ENCODE measurements at places on chromosomes 4 and X.

DNA sequence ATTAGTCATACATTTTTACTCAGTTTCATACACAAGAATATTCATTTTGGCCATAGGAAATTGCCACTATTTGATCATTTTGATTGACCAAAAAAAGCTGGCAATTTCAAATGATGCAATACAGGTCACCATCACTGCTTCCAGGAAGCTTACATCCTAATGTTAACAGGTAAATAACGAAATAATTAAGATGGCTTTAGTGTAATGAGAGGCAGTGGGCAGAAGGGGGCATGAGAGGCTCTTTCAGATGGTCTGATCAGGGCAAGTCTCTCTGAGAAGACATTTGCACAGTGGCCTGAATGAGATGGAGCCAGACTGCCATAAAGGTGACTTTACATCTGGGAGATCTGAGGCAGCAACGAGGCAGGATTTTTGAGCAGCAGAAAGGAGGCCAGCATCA is 170.7 kb downstream of the SLIT2 start:
- no peak overlapping the region for H3K27ac ChIP-seq
- no peaks in the 10 kb centered on the region for H3K36me3 ChIP-seq
- DNase-seq: peak; percentile 42
- H3K4me1 ChIP-seq: no peaks in the 10 kb centered on the region
- no peaks in the 10 kb centered on the region for H3K27me3 ChIP-seq

DNA sequence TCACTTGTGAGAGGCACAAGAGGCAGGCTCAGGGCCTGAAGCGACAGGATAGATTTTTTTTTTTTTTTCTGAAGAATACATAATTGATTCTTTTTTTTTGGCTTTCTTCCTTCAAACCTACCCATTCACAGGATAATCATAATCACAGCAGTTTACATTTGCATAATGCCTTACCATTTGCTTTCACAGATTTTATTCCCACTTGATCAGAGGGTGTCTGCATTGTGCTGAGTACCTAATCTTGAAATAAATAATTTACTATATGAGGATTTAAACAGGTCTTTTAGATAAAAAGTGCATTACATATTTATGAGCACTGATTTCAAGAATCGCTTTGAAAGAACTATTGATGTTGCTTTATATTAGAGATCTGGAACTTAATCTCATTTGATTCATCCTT is 219.3 kb downstream of the SPRY1 start:
- H3K36me3 ChIP-seq: no peaks in the 10 kb centered on the region
- no peak for DNase-seq
- no peak overlapping the region for H3K27ac ChIP-seq
- peaks cover 11% of the 10 kb centered on the region for H3K27me3 ChIP-seq
- H3K4me1 ChIP-seq: no peaks in the 10 kb centered on the region
- H3K4me3 ChIP-seq: no peak overlapping the region

DNA sequence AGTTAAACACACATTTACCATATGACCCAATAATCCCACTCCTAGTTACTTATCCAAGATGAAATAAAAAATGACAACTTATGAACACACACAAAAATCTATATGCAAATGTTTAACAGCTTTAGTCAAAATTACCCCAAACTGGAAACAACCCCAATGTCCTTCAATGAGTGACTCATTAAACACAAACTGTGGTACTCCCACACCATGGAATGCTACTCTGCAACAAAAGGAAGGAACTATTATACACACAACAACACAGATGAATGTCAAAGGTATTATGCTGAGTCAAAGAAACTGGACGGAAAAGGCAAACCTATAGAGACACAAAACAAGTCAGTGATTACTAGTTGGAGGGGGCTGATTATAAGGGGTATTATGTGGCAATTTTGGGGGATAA is 40.5 kb downstream of the MED14 start:
- H3K4me1 ChIP-seq: no peaks in the 10 kb centered on the region
- peaks cover 45% of the 10 kb centered on the region for H3K36me3 ChIP-seq
- no peak overlapping the region for H3K27ac ChIP-seq
- no peaks in the 10 kb centered on the region for H3K27me3 ChIP-seq
- DNase-seq: no peak

DNA sequence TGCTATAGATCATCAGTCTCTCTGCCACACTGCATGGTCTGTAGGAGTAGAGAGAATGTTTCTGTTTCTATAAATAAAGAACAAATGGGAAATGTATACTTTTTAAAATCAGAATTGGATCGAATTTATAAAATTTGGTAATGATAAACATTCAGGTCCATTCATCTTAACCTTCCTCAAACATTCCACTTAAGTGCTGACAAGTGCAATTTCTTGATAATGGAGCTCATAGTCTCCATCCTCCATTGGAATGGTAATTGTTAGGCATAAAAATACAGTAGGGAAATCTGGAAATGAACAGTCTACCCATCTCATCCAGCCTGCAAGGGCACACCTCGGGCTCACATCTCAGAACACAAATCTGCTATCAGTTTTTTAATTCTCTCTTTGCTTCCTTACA is 122.6 kb upstream of the PACRGL start:
- H3K36me3 ChIP-seq: no peaks in the 10 kb centered on the region
- no peak overlapping the region for H3K4me3 ChIP-seq
- no peak overlapping the region for H3K27ac ChIP-seq
- H3K27me3 ChIP-seq: no peaks in the 10 kb centered on the region
- H3K4me1 ChIP-seq: no peaks in the 10 kb centered on the region
- no peak for DNase-seq

DNA sequence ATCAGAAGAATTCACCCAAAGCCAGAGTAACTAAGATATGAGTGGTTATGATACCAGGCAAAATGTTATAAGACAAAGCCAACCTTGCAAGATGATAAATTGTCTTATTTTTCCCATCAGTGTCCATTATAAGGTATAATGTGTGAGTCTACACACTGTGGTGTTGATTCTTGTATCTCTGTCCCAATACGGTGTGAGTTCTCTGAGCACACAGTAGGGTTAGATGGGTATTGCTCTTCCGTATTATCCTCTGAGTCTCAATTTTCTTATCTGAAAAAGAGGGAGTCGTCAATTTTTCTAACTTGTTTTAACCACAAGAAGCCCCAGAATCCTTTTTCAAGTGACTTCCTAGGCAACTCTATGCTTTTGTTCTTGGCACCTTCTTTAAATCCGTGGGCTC is 69.9 kb downstream of the HMGB2 start:
- peaks cover 20% of the 10 kb centered on the region for H3K4me1 ChIP-seq
- H3K27me3 ChIP-seq: no peaks in the 10 kb centered on the region
- H3K27ac ChIP-seq: peak overlapping the region; percentile 19
- no peak for DNase-seq

DNA sequence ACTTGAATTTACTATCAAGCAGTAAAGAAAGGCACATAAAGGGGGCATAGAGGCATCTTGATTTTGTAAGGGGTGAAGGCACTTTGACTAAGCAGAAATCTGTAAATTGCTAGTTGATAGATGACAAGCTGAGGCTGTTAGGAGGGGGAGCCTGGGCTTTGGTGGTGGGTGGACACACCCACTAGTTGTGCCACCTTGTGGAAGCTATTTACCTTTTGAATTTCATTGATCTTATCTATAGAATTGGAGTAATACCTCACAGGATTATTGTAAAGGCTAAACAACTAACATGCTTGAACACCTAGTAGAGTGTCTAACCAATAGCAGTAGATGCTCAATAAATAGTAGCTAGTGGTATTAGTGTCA is 142.8 kb upstream of the KCNIP4 start:
- H3K27me3 ChIP-seq: no peaks in the 10 kb centered on the region
- no peak for DNase-seq
- H3K4me1 ChIP-seq: no peaks in the 10 kb centered on the region
- no peak overlapping the region for H3K4me3 ChIP-seq
- H3K27ac ChIP-seq: no peak overlapping the region
- no peaks in the 10 kb centered on the region for H3K36me3 ChIP-seq

GRCh38 chr4:2944091-2944482 is 19.1 kb downstream of the NOP14 start:
- H3K4me1 ChIP-seq: peaks cover 12% of the 10 kb centered on the region
- no peaks in the 10 kb centered on the region for H3K27me3 ChIP-seq
- H3K27ac ChIP-seq: no peak overlapping the region
- no peak overlapping the region for H3K4me3 ChIP-seq
- H3K36me3 ChIP-seq: peaks cover 96% of the 10 kb centered on the region

DNA sequence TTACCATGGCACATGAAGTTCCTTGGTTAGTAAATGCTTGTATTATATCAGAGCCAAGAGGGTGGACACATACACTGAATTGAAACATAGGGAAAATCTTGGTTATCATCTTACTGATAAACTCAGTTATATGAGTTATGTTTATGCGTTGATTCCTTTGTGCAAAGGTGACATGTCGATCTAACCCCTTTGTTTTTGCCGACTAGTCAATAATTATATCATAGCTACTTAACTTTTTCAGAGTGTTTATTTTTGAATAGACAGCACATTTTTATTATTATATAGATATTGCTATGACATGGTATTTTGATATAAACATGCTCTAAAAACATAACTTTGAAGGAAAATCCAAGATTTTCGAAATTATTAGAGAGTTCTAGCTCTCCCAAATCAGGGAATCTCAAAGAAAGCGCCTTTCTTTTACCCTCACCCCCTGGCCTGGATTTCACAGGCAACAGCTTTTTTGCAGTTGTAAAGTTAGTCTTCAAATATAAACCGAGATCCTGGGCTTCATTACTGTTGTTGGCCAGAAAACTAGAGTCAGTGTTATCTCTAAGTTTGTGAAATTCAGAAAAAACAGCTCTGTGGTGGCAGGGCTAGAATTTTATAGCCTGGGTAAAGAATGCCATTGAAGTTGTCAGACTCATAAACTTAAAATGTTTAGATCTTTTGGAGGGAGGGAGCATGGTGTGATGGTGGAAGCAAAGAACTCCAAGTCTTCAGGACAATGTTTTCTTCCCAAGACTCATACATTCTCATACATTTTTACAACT is 45.8 kb upstream of the PITX2 start:
- H3K27ac ChIP-seq: no peak overlapping the region
- H3K27me3 ChIP-seq: no peaks in the 10 kb centered on the region

DNA sequence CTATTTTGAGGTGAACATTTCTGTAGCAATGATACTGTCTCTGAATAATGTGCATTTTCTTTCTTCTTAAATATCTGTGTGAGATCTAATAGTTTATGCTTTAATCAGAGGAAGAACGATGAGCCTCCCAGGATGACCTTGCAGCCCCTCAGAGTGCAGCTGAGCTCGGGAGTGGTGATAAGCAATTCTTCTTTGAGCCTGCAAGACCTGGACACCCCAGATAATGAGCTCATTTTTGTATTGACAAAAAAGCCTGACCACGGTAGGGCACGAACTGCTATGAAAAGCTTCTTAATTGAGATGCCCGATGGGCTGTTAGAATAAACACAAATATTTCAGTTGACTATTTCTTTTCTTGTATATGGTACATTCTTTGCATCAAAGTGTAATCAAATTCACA is 105.0 kb upstream of the ANXA3 start:
- peak; percentile 36 for DNase-seq
- H3K4me1 ChIP-seq: no peaks in the 10 kb centered on the region
- H3K27me3 ChIP-seq: 0 out of 2 replicates have a peak, but pooled peaks cover 7% of the 10 kb centered on the region
- H3K36me3 ChIP-seq: no peaks in the 10 kb centered on the region
- no peak overlapping the region for H3K27ac ChIP-seq

GRCh38 chr4:11735651-11736050 is 307.0 kb upstream of the HS3ST1 start:
- no peaks in the 10 kb centered on the region for H3K4me1 ChIP-seq
- H3K4me3 ChIP-seq: no peak overlapping the region
- DNase-seq: no peak
- H3K27me3 ChIP-seq: no peaks in the 10 kb centered on the region

GRCh38 chr4:10673817-10674369 is 10.7 kb downstream of the CLNK start:
- H3K36me3 ChIP-seq: no peaks in the 10 kb centered on the region
- no peak for DNase-seq
- no peak overlapping the region for H3K27ac ChIP-seq
- H3K27me3 ChIP-seq: no peaks in the 10 kb centered on the region

- H3K27me3 ChIP-seq: no peaks in the 10 kb centered on the region
- H3K36me3 ChIP-seq: peaks cover 40% of the 10 kb centered on the region
- peaks cover 69% of the 10 kb centered on the region for H3K4me1 ChIP-seq
- peak overlapping the region; percentile 84 for H3K4me3 ChIP-seq
- peak overlapping the region; percentile 100 for H3K27ac ChIP-seq
These were observed 1.1 kb downstream of the HCFC1 start for GRCh38 chrX:153970357-153971123.

DNA sequence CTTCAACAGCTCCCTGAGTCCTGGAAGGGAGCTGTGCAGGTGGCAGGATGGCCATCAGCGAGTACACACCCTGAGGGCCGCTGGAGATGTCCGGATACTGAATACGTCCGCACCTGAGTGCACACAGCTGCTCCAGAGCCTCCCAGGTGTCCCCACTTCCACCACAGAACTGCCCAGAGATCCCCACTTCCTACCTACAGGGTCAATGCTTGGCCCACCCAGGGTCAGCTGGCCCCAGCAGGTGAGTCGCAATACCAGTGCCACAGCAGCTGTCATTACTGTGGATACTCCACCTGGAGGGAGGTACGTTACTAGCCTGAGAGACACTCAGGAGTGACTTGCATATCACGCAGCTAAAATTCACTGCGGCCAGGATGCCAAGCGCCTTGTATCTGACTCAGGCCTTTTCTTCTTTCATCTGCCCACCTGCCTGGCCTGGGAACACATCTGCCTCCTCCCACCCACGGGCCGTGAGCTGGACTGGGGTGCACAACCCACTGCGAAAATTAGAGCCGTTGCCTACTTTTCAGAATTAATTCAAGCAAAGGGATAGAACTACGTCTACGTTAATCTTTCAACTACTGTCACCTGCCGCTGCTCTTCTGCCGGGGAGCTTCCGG is 9.4 kb downstream of the C4orf50 start:
- no peaks in the 10 kb centered on the region for H3K36me3 ChIP-seq
- no peaks in the 10 kb centered on the region for H3K4me1 ChIP-seq
- H3K4me3 ChIP-seq: no peak overlapping the region
- H3K27ac ChIP-seq: no peak overlapping the region
- DNase-seq: no peak
- peaks cover 23% of the 10 kb centered on the region for H3K27me3 ChIP-seq

GRCh38 chr4:84932462-84932861 is 34.0 kb downstream of the WDFY3 start:
- no peak overlapping the region for H3K27ac ChIP-seq
- no peaks in the 10 kb centered on the region for H3K27me3 ChIP-seq
- H3K4me1 ChIP-seq: no peaks in the 10 kb centered on the region

DNA sequence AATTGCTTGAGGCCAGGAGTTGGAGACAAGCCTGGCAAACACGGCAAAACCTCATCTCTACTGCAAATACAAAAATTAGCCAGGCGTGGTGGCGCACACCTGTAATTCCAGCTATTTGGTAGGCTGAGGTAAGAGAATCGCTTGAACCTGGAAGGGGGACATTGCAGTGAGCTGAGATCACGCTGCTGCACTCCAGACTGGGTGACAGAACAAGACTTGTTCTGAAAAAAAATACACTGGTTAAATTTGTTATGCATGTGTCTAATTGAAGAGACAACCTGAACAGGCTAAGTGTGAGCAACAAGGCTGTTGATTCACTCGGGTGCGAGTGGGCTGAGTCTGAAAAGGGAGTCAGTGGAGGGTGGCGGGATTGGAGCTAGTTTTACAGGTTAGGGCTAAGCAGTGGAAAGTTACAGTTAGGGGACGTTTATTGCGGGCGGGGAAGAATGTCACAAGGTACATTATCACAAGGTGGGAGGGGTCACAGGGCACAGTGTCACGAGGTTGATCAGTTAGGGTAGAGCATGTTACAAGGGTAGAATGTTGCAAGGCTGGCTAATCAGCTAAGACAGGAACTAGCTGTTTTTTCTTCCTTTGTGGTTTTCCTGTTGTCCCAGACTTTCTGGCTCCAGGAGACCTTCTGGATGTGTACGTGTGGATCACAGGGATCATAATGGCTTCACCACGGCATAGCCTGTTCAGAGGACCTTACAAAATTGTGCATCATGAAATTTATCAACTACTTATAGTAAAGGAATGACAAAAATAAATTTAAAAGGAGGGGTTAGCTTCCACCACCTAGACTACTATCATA is 115.8 kb downstream of the NAA11 start:
- peak overlapping the region; percentile 95 for H3K27ac ChIP-seq

Data from K562 (cell line).